Stimulated activated naive CD8-positive, alpha-beta T cell treated with anti-CD3 and anti-CD28 coated beads, Interleukin-15, Interleukin-2, amounts not matched to agents 100 U/mL and 50 U/mL, for 24 hours (primary cell): ENCODE measurements at places on chromosomes 4 and X.

- DNase-seq: no peak
Measured at GRCh38 chr4:96598465-96598864, 758.6 kb downstream of the PDHA2 start.

DNA sequence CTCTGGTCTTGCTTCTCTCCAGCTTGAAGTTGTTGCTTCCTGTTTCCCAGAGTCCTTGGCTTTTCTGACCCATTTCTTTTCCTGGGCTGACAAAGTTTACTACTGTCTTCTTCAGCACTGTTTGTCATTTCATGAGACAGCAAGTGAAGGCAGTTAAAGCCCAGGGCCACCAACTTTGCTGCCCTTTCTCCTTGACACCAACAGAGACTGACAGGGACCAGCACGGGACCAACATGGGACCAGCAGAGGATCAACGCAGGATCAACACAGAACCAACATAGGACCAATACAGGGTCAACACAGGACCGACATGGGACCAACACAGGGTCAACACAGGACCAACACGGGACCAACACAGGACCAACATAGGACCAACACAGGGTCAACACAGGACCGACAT is 34.9 kb downstream of the RNF212 start:
- no peak for DNase-seq

GRCh38 chr4:71237641-71238040 is 101.2 kb upstream of the SLC4A4 start:
- DNase-seq: no peak

GRCh38 chrX:31893525-31893924 is 821.7 kb upstream of the FTHL17 start:
- no peak for DNase-seq

DNA sequence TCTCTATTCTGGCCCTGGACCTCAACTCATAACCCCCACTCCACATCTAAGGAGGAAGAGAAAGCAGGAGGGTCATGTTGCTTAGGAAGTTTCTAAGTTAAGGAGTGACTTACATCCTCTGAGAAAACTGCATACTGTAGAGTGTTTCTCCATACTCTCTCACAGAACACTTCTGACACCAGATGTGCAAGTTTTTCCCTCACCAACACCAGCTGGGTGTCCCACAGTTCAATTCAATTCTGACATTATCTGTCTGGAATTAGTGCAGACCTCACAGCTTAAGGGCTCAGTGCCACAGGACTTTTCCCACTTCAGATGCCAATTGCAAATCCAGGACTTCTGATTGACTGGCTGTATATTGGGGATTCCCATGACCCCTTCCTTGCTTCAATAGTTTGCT is 89.0 kb upstream of the SFRP2 start:
- DNase-seq: no peak

DNA sequence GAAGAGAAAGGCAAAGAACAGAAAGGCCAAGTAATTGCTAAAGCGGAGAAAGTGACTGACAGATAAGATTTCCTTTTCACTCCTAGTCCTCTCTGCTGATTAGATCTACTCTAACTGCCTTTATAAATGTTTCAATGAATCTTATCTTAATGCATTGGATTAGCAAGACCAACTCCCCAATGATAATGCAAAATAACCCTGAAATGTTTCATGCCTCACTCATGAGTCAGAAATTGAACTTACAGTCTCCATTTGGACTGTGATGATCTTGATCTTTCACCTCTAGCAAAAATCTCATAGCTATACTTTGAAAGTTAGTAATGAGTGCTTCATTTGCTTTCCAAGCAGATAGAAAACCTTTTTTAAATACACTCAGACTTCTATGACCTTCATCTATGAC is 26.5 kb downstream of the SLC10A7 start:
- no peak for DNase-seq
